Activated CD4-positive, CD25-positive, alpha-beta regulatory T cell (primary cell): ENCODE measurements at places on chromosomes 11 and 22.

DNA sequence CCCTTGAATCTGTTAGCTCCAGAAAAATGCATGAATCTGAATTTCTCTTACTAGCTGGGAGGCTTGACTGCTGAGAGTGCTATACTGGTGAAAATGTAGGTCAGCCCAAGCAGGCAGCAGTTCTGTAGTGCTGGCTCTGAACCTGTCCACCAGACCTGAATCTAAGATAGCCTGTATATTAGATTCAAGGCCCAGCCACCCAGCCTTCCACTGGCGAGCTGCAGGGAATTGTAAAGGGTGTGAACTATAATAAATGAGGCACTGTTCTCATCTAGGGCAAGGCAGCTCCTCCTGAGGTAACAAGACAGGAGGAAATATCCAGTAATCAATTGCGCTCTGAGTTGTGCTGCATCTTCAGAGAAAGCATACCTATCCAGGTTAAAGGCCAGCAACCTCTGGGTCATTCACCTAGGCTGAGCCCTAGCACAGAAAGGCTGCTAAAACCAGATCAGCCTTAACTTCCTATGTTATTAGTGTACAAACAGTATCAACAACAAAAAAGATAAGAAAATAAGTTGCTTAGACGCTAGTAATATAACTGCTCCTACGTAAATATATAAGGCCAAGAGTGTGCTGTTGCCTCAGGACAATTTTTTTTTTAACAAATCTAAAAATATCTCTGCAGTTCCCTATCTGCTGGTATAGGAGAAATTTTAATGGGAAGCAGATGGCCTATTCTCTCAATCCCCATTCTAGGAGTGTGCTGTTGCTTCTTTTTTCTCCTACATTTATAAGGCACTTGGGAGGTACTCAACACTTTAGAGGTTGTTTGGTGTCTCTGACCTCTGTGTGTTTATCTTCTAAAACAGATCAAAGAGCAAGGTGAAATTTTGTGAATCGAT is 63.0 kb downstream of the RELT start:
- no peak for DNase-seq

GRCh38 chr11:94791216-94791889 is 23.2 kb downstream of the AMOTL1 start:
- DNase-seq = no peak

DNA sequence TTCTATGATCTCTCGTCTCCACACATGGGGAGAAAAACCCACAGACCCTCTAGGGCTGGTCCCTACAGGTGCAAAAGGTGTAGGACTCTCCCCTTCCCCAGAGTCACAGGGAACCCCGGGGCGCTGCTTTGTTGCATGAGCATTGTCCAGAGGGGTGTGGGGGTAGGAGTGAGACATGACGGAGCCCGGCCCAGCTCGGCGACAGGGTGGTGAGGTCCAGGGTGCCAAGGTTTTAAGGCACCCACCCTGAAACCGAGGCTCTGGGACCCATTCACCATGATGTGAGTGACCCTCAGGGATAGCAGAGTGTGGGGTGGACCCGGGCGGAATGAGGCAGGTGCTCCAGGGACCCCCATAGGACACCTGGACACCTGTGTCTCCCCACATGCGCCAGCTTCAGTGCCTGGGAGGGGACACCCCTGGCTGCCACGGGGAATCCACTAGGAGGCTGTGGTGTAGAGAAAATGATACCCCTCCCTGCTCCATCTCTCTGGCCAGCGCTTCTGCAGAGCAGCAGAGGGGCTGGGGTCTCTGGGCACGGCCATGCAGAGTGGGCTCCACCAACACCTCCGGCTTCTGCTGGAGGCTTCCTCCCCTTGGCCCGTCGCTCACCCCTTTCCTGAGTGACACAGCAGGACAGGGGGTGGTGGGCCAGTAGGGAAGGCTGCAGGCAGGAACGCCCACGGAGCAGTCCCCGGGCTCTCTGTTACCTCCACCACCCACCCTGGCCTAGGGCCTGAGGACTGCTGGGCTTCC is 15.2 kb downstream of the KRTAP5-5 start:
- DNase-seq = no peak

GRCh38 chr11:128098781-128099180 is 488.6 kb downstream of the ETS1 start:
- no peak for DNase-seq

GRCh38 chr11:101583251-101584128 is at the start of gene TRPC6:
Gene TRPC6, minus strand, starts transcription at chr11:101584007. Its CDS starts 504 bp downstream, at chr11:101583503.
- DNase-seq = no peak

GRCh38 chr11:47398551-47398950 is 9.8 kb upstream of the SLC39A13 start:
- no peak for DNase-seq

GRCh38 chr11:126645186-126645585 is 289.7 kb downstream of the ST3GAL4 start:
- DNase-seq = no peak

DNA sequence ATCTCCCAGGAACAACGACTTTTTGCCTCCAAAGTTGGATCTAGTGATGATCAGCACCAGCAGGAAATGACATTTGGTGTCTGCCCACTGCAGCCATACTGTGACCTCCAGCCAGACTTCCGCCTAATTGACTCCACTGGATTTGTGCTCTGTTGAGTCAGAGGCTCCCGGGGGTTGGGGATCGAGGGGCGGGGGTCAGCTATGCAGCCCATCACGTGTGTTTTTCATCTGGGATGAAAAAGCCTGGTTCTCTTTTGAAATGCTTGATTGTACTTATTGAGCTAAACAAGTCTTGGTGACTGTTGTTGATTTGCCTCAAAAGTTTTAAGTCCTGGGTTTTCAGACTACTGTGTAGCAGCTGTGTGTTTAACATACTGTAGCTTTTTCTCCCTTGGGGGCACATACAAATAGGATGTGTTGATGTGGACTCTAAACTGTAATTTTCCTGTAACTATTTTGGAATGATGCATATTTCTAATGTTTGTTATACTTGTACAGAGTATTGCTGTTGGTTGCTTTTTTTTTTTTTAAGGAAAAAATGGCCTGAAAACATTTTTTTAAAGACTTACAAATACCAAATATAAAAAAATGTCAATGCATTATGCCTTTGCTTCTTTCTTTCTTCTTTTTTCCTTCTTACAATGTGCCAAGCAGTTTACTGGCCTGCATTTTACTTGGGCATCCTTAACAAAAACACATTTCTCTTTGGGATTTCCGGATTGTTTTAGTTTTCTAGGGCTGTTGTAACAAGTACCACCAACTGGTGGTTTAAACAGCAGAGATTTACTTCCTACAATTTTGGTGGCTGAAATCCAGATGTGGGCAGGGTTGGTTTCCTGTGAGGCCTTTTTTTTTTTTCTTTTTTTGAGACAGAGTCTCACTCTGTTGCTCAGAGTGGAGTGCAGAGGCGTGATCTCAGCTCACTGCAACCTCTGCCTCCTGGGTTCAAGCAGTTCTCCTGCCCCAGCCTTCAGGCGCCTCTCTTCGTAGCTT is 46.1 kb upstream of the OR4B1 start:
- DNase-seq = no peak

- DNase-seq = no peak
Measured at GRCh38 chr11:2572491-2573239, 127.1 kb downstream of the KCNQ1OT1 start.

GRCh38 chr22:24426436-24426835 is 963 bp upstream of the ADORA2A start:
- DNase-seq = no peak

GRCh38 chr11:70016666-70017367 is 61.3 kb upstream of the ANO1 start:
- DNase-seq = no peak

- no peak for DNase-seq
Measured at GRCh38 chr11:64661146-64661545, 61.9 kb downstream of the NRXN2 start.

DNA sequence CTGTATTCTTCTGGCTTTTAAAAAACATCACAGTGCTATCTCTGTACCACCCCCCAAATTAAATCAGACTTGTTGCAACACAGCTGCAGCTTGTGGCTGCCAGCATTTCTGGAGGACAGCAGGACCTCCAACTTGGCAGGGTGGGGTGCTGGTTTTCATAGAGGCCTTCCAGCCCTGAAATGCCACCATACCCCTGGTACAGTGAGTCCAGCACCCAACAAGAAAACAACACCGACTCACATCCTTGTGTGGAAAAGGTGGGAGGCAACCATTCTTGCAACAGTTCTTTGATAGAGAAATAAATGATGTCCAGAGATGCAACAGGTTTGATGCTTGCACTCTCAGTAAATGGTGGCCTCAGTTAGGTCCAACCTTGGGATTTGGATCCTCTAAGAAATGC is 96.0 kb downstream of the ABTB2 start:
- no peak for DNase-seq

DNA sequence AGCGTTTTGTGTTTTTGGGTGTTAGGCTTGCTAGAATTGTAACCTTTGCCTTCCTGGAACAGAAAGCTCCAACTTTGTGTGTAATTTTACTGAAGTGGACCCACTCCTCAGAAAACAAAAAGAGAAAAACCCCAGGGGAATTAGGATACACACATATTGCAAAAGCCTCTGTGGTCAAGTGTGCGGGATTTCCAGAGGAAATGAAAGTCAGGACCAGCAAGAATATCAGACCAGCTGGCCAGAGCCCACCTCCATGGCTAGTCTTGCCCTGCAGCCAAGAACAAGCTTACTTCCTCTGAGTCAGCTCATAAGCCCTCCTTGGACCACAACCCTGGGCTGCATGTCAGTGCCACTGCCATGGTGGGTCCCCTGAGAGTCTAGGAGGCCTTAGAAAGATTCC is 37.0 kb upstream of the FTH1 start:
- no peak for DNase-seq

DNA sequence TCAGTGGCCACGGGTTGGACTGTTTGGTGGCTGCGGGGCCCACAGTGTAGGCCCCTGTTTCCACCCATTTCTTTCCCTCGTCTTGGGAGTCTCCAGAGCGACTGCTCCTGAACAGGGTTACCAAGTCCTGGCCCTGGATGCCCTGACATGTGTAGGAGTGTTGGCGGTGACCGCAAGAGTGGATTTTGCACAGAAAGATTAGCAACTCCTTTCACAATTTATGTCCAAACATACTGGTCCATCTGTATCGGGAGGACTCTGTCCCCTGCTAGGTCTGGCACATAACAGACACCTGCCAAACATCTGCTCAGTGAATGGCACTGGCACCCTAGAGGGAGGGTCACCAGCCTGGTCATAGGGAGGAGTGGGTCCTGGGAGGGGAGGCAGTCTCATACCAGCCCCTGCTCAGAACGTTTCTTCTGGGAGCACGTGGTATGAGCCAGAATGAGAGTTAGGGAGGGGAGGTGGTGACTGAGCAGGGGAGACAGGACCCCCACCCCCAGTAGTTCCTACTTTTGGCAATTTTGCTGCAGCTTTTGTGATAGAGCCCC is 3.4 kb upstream of the APOA1 start:
- no peak for DNase-seq

DNA sequence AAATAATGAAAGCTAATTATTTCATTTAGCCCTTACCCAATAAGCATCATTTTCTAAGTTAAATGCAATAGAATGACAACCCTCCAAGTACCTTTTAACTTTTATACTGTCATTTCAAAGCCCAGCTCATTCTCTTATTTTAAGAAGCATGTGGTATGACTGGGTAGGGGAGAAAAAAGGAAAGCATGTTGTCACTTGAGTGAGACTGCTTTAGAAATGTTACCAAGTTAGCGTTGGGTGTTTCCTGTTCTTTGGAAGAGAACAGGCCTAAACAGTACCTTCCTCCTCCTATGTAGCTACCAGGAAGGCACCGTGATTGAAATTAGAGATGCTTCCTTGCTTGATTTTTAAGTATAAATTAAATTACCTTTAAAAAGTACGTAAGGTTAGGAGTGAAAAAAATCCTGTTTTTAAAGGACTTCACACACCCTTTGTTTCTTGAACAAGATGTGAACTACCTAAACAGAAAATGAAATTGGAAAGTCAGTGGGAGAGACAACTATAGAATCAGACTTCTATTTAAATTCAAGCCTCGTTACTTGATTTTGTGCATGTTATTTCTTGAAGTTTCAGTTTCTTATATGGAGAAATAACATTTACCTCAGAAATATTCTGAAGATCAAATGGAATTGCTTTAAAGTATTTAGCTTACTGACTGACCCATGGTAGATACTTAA is 741 bp upstream of the CNTF start:
- DNase-seq = no peak

GRCh38 chr22:50030297-50031188 is 18.0 kb upstream of the IL17REL start:
- peak; percentile 51 for DNase-seq

GRCh38 chr11:2562890-2563212 is 118.0 kb downstream of the KCNQ1 start:
- no peak for DNase-seq

GRCh38 chr11:86523738-86524619 is 148.4 kb downstream of the ME3 start:
- no peak for DNase-seq

- no peak for DNase-seq
Measured at GRCh38 chr11:2747248-2748027, 47.6 kb upstream of the KCNQ1OT1 start.

GRCh38 chr11:9301720-9302119 is 12.7 kb downstream of the TMEM41B start:
- no peak for DNase-seq

DNA sequence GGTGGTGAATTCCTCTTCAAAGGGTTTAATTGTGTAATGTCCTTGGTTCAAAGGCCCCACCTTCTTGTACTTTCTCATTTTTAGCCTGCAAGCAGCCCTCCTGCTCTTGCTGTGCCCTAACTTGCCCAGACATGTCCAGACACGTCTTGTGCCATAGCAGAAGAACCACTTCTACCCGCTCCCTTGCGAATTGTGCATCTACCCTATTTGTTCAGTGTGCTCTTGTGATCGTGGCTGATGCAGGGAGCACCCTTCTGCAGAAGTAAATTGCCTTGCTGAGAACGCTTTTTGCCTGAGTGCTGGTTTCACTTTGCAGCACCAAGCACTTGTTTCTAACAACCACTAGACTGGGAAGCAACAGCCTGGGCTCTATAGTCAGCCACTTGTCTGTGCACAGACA is 249.4 kb downstream of the SBF2 start:
- no peak for DNase-seq

DNA sequence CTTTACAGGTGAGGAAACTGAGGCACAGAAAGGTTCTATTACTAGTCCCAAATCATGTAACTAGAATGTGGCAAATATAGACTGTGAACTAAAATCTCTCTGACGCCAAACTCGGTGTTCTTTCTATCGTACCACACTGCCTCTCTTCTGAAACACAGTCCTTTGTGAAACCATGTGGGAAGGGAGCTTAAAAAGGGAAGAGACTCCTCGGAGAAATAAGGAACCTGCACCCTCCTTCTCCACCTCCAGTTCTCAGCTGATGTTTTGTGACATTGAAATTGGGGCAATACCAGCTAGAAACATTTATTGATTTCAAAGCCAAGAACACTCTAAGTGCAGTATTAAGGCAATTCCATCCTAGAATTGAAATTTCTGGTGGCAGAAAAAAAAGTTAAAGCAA is 76.4 kb upstream of the DRD2 start:
- DNase-seq = no peak

- DNase-seq = no peak
Measured at GRCh38 chr11:35619116-35619854, 1.0 kb downstream of the FJX1 start.

- DNase-seq = no peak
Measured at GRCh38 chr11:101870510-101870909, 44.3 kb upstream of the CEP126 start.

DNA sequence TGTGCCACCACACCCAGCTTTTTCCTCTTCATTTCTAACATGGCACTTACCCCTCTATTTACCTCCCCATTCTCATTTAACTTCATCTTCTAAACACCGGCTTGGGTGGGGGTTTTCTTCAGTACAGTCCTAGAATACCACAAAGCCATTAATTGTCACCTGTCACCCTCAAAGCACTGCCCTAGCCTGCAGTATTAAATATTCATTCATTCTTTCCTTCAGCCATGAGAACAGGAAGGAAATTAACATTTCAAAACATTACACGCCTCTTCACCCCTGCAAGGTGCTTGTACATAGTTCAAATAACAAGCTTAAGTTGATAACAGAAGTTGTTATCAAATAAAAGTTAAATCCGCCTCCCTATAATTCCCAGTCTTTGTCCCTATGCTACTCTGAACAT is 10.7 kb upstream of the VPS37C start:
- no peak for DNase-seq
